ENCODE measurements at places on chromosomes 11 and 22.

DNA sequence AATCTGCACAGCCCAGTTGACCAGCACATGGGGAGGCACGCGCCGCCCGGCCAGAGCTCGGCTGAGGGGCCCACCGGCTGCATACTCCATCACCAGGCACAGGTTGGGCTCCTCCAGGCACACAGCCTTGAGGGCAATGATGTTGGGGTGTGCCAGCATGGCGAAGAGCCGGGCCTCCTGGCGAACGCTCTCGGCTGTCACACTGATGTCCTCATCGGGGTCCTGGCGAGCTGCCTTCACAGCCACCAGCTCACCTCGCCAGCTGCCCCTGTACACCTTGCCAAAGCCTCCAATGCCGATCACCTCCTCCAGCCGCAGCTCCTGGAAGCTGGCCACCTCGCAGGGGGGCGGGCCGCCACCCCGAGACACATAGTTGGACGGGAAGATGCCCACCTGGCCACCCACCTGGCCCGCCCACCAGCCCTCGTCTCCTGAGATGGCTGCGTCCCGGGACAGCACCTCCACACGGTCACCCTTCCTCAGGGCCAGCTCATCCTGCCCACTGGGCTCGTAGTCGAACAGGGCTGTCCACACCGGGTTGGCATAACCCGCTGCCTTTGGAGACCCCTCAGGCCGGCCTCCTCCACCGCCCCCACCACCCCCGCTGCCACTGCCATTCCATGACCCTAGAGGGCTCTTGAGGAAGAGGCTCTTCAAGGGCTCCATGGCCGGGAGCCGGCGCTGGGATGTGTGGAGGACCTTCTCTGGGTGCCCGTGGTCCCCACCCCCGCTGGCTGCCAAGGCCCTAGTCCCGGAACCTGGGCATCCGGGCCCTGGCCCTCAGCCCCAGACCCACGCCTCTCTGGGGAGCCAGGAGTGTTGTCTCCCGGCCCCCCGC, 711 bp downstream of the MAP3K11 start:
- DNase-seq: no peak

GRCh38 chr11:44192462-44193100, 97.1 kb downstream of the EXT2 start:
- no peak for DNase-seq

GRCh38 chr11:27416568-27417176, 53.7 kb upstream of the CCDC34 start:
- DNase-seq: no peak

DNA sequence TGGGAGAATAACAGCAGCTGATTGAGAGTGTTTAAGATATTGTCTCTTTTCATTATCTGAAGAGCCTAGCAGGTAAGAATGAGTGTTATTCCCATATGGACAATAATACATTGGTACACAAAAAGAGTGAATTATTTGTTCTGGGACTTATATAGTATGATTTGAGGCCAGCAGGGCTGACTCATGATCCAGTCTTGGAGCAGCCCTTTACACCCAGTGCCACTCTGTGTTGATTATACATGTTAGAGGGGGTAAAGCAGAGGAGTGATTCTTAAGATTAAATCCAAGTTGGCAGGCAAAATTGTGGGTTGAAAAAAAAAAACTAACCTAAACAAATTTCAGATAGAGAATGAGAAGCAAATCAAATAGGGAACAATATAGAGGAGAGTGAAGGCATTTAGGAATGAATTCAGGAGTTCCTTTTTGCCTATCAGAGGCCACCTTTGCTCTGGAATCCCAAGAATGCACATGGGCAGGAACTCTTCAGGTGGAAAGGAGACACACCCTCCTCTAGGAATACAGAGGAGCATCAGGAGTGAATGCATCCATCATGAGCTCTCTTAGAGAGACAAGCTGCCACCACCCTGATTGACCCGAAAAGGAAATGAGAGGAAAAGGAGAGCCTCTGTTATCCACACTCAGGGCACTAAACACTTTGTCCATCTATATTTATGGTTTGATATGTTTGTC, 19.2 kb upstream of the MRGPRX1 start:
- DNase-seq: no peak

DNA sequence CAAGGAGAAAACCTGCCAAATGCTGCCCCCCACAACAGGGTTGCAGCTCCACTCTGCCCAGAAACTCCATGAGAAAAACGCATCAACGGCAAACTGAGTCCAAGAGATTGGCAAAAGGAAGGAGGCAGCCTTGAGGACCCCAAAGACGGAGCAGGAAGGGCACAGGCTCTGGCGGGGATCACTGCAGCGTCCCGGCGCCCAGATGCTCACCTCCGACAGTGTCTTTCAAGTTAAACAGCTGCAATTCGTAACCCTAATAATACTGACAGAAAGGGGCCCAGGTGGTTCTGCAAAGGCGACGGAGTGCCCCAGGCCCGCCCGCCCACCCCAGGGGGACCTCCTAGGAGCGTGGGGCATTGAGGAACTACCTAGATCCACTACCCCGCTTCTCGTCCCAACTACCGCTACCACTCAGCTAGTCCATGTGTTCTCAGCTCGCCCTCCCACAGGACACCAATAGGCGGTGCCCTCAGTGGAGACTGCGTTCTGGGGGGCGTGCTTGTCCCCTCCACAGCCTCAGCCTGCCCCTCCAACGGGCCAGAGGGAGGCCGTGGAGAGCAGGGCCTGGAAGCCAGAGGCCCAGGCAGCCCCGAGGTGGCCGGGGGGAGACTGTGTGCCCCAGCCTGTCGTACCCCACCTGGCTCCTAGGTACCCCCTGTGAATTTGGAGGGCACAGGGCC, 127.4 kb downstream of the PHF21B start:
- DNase-seq: no peak

DNA sequence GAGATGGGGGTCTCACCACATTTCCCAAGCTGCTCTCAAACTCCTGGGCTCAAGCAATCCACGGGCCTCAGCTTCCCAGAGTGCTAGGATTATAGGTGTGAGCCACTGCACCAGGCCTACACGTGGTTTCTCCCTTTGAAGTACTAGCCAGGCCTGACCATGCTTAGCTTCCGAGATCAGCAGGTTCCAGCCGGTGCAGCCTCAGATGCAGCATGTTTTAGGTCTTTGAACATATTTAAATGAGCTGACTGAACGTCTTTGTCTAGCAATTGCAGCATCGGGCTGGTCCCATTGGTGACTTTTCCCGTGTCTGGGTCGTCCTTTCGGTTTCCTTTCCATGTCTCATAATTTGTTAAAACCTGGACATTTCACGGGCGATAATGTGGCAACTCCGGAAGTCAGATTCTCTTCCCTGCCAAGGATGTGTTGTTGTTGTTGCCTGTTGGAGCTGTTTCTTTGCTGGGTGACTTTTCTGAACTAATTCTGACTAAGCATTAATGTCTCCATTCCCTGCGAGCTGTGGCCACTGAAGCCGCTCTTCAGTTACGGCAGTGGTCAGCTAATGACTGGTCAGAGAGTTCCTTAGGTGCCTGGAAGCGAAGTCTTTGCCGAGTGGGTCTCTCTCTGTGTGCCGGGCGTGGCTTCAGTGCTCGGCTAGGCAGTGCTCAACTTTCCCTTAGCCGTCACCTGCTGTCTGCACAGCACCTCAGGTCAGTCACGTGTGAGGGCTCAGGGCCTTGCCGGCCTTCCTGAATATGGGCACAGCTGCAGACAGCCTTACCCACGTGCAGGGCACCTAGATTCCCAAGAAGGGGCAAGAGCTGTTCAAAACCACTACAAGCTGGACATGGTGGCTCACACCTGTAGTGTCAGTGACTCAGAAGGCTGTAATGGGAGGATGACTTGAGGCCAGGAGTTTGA, 3.8 kb upstream of the CYP2D6 start:
- DNase-seq: no peak

- DNase-seq: no peak
These were observed 4.7 kb downstream of the HARBI1 start for GRCh38 chr11:46612326-46612725.

- DNase-seq: no peak
These were observed 550.7 kb downstream of the INSC start for GRCh38 chr11:15665368-15665871.

GRCh38 chr11:70699294-70700221, 301.2 kb downstream of the CTTN start:
- no peak for DNase-seq

DNA sequence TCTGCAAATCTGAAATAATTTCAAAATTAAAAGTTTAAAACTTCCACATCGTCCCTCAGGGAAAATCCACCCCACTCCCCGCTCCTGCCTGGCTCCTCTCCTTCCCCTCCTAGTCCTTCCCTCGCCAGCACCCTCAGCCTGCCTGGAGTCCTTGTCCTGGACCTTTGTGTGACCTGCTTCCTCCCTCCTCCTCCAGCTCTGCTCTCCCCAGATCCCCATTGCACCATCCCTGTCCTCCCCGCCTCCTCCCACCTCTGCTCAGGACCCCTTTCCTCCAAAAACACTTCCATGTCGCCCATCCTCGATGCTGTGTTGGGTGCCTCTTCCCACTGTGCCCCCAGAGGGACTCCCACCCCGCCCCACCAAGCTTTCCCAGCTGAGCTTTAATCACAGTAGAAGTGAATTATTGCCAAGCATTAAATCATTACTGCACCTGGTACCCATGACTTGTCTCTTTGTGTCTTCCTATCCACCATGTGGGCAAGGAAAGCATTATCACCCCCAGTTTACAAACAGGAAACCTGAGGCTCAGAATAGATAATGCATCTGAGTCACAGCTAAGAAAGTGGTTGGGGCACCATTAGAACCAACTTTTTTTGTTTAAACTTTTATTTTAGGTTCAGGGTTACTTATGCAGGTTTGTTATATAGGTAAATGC, 2.4 kb upstream of the ZP1 start:
- DNase-seq: no peak

DNA sequence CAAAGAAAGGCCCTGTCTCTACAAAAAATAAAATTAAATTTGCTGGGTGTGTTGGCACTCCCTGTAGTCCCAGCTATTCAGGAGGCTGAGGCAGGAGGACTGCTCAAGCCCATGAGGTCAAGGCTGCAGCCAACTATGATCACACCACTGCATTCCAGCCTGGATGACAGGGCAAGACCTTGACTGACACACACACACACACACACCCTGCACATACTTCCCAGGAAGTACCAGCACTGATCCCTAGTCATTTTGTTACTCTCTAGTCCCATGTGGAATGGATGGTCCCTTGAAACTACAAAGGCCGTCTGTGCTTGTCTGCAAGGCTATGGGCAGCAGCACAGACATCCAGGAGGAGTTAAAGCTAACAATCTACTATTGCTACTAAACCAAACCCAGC, 59.7 kb upstream of the CYP2D6 start:
- no peak for DNase-seq

- DNase-seq: no peak
These were observed 6.4 kb upstream of the SLC17A6 start for GRCh38 chr11:22331771-22332170.

DNA sequence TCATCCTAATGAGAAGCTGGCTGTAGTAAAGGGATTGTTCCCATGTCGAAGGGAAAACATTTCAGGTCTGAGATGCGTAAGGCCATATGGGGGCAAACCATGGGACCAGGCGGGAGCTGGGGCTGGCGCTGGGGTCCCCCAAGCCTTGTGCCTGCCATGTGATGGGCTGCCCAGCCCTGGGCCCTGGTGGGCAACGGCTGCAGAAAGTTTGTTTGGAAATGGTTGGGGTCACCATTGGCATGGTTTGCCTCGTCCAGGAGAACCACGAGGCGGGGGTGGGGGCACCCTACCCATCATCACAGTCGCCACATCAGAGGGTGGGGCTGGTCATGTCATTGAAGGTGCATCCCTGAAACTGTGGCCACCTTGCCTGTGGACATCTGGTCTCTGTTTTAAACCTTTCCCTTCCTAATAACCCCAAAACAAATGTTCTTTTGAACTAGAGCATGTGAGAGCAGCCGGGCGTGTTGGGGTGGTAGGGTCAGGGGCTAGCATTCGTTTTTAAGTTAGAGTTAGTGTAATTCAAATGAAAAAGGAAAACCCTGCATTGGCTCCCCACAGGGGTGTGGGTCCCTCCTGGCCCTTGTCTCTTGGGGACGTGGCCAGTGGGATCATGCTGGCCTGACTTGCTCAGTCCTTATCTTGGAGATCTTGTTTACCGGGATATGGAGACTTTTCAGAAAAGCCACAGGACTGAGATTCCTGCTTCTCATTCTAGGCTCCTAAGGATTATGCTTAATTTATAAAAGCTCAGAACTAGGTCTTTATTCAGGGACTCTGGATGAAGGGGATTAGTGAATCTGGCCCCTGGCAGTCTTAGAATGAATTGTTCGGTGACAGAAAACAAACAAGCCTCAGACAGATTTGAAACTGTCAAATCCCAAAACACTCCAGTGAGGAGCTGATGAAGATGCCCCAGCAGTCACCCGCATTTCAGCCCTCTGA, 98.5 kb downstream of the CTTN start:
- no peak for DNase-seq

GRCh38 chr11:37532271-37532670, 934.2 kb upstream of the RAG2 start:
- DNase-seq: no peak

DNA sequence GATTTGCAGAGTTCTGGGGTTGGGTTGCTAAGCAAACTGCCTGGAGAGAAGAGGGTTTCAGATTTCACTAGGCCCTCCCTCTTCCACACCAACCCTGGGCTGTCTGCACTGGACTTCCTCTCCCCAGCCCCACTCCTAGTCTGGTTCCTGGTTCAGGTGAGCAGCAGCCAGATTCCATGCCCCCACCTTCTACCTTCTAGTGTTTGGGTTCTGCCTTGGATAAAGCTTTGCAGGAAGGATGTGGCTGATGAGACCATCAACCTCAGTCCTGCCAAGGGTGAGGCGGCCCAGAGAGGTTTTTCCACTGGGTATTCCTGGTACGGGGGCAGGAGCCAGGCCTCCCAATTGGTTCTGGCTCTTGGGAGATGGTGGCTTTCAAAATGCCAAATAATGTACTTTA, 68.3 kb downstream of the BCR start:
- DNase-seq: no peak

DNA sequence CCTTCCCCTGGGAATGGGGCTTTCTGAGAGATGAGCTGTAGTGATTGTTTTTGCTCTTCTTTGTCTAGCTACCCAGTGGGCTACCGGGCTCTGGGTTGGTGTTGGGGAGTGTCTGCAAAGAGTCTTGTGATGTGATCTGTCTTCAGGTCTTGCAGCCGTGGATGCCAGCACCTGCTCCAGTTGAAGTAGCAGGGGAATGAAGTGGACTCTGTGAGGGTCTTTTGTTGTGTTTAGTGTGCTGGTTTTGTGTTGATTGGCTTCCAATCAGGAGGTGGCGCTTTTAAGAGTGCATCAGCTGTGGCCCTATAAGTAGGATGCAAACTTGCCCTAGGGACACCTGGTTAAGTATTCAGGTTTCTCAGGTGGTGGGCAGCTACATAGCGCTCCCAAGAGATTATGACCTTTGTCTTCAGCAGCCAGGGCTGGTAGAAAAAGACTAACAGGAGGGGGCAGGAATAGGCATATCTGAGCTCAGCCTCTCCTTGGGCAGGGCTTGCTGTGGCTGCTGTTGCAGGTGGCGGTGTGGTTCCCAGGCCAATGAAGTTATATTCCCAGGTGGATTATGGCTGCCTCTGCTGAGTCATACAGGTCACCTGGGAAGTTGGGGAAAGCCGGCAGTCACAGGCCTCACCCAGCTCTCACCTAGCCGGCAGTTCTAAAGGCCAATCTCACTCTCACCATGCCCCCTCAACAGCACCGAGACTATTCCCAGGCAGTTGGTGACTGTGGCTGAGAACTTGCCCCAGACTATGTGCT, 315.7 kb upstream of the C11orf87 start:
- no peak for DNase-seq
